Hematopoietic multipotent progenitor cell treated with erythropoietin and hydrocortisone succinate and interleukin-3 and kit ligand, for 17 days (in vitro differentiated cells): ENCODE measurements at places on chromosomes 11 and 22.

GRCh38 chr11:1348796-1349326 is 39.4 kb upstream of the TOLLIP start:
- DNase-seq, result no peak

DNA sequence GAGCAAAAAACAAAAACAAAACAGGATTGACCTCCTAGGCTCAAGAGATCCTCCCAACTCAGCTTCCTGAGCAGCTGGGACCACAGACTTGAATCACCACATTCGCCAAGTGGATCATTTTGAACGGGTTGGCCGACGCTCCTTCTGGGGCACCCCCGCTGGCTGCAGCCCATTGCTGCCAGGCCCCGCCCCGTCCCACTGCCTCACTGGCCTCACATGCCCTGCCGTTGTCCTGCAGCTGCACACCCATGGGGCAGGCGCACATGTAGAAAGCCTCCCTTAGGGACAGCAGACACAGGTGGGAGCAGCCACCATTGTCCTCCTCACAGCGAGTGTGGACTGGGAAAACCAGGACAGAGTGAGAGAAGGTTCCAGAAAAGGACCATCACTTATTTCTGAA is 154.5 kb downstream of the CRYBB2 start:
- no peak for DNase-seq

DNA sequence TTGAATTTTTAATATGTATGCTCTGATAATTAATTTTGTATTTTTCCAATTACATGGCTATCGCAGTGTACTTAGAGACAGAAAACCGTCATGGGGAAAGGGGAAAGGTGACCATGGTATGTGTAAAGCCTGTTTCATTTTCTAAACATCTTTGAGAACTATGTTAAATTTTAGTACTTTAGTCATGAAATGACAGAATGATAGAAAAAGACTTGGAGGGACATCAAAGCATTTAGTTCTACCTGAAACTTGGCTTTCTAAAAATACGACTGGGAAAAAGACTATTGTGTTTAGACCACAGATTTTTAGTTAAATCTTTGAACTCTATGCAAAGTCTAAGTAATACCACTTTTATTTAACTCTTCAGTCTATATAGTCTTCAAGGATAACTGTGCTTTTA is 54.1 kb downstream of the MAML2 start:
- no peak for DNase-seq

DNA sequence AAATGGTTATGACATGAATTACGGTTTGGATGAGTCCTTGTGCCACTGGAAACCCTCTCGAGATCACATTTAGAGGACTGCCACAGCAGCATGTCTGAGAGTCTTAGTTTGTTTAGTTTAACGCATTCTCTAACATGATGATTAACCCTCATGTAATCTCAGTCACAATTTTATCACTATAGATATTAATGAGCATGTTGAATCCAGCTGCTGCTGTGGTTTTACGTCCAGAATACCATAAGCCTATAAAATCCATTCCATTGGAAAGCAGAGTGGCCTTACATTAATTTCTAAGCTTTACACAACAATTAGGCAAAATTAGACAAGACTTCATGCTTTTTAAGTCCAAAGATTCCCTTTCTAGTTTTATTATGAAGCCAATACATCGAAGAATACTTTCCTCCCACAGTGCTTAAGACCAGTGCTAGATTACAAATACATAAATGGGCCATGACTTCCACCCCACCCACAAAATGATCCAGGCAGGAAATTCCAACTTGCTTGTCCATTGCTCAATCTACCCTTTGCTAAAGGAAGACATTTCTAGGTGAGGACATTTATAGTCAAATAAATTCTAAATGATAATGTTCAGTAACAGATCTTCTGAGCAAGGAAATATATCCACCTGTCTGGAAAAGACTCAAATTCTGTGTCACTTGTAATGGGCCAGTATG is 3.5 kb upstream of the ELMOD1 start:
- no peak for DNase-seq

DNA sequence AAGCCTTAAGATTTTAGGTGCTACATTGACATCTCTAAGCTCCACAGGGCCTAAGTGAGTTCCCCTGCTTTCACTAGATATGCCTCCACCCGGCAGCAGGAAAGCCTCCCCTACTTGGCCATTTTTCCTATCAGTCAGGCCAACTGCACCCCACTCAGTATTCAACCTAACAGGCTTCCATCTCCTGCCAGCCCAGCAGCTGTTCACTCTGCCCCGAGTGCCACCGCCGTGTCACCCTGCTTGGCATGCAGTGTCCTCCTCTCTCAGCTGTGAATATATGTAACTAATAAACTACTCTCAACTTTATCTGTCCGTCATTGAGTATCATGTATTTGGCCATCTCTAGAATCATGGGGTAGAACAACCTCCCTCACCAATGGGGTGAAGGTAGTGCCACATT is 9.0 kb upstream of the OR6M1 start:
- DNase-seq, result no peak
